NCI-H1436 treated with DMSO at 0.1 percent for 48 hours (cell line): ENCODE measurements at places on chromosomes 5 and 9.

DNA sequence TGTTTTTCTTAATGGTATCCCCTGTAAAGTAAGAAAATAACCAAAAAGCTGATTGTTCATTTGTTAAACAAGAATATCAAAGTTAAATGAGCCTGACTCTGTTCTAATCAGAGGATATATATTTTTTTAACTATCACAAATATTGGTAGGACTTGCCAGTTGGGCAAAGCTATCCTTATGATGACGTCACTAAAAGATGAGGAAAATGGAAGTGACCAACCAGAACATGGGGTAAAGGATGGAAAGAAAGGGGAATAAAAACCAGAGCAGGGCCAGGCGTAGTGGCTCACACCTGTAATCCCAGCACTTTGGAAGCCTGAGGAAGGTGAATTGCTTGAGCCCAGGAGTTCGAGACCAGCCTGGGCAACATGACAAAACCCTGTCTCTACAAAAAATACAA lies 811.6 kb upstream of the DMAC1 start:
- no peak for DNase-seq

GRCh38 chr9:23938908-23939307 lies 112.9 kb upstream of the ELAVL2 start:
- no peak for DNase-seq

DNA sequence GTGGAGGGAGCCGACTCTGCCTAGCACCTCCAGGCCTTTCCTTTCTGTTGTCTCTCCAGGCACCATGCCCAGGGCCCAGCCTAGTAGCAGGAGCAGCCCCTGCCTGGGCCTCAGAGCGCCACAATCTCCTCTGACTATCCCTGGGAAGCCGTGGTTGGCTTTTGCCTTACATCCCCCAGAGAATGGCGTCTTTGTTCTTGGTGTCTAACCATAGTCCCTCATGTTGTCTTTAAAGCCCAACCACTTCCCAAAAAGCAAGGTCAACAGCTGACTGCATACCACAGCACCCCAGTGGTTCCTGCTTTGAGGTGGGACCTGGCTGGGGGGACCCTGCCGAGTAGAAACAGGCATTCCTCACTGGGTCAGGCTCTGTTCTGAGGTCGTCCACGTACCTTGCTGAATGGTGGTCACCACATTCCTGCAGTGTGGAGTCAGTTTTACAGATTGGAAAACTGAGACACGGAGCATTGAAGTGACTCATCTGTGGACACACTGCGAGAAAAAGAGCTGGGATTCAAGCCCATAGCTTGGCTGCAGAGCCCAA lies 13.7 kb upstream of the CERCAM start:
- DNase-seq = no peak

GRCh38 chr5:139543423-139543991 lies 17.6 kb upstream of the UBE2D2 start:
- DNase-seq = no peak

DNA sequence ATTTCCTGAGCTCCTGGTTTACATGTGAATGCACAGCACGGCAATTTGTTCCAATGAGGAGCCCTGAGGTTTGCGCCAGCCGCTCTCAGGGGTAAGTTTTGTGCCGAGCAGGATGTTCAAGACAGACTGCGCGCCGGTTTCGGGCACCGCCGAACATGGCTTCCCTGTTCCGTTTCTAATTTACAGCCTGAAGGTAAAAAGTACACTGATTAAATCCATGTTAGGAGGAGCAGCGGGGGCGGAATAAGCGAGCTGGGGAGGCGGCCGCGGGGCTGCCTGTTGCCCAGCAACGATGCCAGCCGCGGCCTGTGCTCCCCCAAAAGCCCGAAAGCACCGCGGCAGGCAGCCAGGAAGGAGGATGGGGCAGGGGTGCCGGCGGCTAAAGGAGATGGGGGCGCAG lies 6.4 kb downstream of the SOWAHA start:
- no peak for DNase-seq
